Left lung (tissue), 14 donors: ENCODE measurements at places on chromosomes 3 and 15. TPM values are rescaled to one million over a fixed set of nuclear protein-coding genes. Genes with fewer than 3 reads are reported as not detected.

ZKSCAN7 gene
- 17.9 TPM for polyA plus RNA-seq

- peaks cover 39% of the 10 kb centered on the region for H3K36me3 ChIP-seq
- H3K27me3 ChIP-seq, result no peaks in the 10 kb centered on the region
Measured at GRCh38 chr3:20125897-20126296, 60.1 kb downstream of the SGO1 start.

GRCh38 chr3:23875113-23875725 lies 41.6 kb downstream of the NKIRAS1 start:
- H3K27ac ChIP-seq, result no peak overlapping the region
- no peak for DNase-seq
- H3K36me3 ChIP-seq, result no peaks in the 10 kb centered on the region
- H3K4me3 ChIP-seq, result no peak overlapping the region

GRCh38 chr3:125031544-125031943 lies 24.3 kb downstream of the HEG1 start:
- no peak for DNase-seq
- no peaks in the 10 kb centered on the region for H3K27me3 ChIP-seq
- H3K4me1 ChIP-seq, result no peaks in the 10 kb centered on the region
- H3K27ac ChIP-seq, result no peak overlapping the region
- H3K36me3 ChIP-seq, result peaks cover 4% of the 10 kb centered on the region
- H3K4me3 ChIP-seq, result no peak overlapping the region

DNA sequence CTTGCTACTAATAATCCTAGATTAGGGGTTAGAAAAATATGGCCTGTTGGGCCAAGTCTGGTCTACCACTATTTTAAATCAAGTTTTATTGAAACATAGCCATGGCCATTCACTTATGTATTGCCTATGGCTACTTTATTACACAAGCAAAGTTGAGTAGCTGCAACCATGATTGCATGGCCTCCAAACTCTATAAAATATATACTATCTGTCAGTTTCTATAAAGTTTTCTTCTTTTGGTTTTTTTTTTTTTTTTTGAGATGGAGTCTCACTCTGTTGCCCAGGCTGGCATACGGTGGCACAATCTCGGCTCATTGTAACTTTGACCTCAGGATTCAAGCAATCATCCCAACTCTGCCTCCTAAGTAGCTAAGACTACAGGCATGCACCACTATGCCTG lies 60.4 kb downstream of the INO80 start:
- no peaks in the 10 kb centered on the region for H3K4me1 ChIP-seq
- peaks cover 6% of the 10 kb centered on the region for H3K36me3 ChIP-seq
- H3K27ac ChIP-seq, result no peak overlapping the region
- H3K4me3 ChIP-seq, result no peak overlapping the region

GRCh38 chr15:83207009-83207659 lies 489 bp downstream of the HDGFL3 start:
- H3K4me1 ChIP-seq, result peaks cover 15% of the 10 kb centered on the region
- peak overlapping the region; percentile 79 for H3K27ac ChIP-seq
- peak overlapping the region; percentile 84 for H3K4me3 ChIP-seq
- DNase-seq, result peak; percentile 38
- H3K36me3 ChIP-seq, result no peaks in the 10 kb centered on the region
